ENCODE measurements at places on chromosomes 11 and 22.
A peak's percentile ranks its signal among the peaks of the same experiment; 100 is the strongest.

- DNase-seq = no peak
Observed at GRCh38 chr11:108241330-108242037, 18.6 kb downstream of the ATM start.

DNA sequence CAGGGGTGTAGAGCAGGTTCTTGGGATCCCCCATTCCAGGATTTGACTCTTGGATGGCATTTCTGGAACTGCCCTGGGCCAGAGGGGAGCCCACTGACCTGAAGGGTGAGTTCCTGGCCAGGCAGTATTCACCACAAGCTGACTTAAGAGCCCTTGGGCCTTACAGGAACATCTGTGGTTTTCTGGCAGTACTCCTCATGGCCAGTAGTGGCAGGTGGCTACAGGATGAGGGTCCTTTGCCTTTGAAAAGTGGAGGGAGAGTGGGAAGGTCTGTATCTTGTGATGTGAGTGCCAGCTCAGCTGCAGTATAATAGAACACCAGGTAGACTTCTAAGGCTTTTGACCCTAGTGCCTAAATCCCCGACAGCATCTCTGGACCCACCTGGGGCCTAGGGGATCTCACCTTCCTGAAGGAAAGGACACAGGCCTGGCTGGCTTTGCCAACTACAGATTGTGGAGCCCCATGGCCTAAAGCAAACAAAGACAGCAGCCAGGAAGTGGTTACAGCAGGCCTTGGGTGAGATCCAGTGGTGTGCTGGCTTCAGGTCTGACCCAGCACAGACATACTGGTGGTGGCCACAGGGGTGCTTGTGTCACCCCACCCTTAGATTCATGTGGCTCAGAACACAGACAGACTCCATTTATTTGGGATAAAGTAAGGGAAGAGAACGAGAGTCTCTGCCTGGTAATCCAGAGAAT is 9.0 kb downstream of the OR51S1 start:
- no peak for DNase-seq

GRCh38 chr11:132911186-132911585 is 621.1 kb downstream of the OPCML start:
- DNase-seq = no peak

DNA sequence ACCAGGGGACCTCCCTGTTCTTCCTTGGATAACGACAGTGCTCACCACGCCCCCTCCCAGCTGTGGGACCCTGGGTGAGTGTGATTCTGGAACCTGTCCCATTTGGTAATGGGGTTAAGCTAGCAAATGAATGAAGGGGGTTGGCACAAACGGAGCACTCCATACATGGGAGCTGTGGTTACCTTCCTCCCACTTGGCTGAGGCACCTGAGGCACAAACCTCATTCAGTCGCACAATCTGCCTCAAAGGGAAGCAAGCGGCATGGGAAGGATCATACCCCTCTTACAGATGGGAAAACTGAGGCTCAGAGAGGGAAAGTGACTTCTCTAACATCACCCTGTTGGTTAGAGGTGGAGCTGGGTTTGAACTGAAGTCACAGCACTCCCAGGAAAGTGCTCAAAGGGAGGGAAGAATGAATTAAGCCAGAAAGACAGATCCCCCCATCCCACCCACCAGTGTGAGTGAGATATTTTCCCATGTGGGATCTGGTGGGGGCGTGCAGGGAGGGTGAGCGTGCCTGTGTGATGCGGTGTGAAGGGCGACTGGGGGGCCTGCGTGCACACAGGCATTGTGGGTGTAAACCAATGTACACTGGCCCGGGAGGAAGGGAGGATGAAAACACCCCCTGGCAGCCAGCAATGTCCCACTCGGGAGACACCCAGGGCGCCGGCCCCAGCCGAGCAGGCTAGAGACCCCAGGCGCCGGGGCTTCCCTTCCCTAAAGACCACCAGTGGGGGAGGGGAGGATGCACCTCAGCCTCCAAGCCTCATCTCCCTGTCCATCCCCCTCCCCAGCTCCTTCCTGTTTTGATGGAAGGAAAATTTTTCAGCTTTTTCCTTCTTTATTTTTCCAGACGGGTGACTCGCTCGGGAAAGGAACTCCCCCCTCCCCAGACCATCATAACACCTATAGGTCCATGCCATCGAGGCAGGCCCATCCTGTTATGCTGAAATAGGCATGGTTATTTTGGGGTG is 8.0 kb upstream of the PDGFB start:
- no peak for DNase-seq

DNA sequence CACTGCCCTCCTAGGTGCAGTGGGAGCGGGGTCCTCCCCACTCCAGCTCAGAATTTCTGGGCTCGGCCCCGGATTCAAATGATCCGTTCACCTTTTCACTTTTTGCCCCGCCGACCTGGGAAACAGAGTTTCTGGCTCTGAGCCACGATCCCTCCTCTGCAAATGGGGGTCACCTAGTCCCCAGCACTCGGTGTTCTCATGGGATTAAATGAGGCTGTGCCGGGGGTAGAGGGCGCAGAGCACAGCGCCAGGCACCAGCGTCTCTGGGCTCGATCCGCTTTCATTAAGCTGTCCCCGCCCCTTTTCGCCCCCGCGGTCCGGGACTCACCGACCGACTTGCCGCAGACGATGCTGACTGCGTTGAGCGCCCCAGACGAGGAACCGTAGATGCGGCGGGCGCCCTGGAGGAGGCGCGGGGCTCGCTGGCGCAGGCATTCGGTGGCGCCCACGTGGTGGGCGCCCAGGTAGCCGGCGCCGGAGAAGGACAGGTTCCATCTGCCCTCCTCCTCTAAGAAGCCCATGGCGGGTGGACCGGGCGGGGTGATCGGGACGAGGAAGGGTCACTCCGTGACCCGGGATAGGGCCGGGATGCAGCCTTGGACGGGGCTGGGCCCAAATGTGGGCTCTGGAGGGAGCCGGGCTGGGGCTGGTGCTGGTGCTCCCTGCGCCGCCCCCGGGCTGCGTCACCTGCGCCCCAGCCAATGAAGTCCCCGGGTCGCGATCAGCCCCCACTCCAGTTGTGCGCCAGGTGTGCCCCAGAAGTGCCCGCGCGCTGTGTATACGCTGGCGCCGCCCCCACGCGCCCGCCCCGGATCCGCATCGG is at the start of gene PNPLA5:
Gene PNPLA5 (minus strand): TSS at position 654 of the 823 bp plus-strand sequence. CDS start 133 bp downstream, at position 521.
- DNase-seq = peak; percentile 33

DNA sequence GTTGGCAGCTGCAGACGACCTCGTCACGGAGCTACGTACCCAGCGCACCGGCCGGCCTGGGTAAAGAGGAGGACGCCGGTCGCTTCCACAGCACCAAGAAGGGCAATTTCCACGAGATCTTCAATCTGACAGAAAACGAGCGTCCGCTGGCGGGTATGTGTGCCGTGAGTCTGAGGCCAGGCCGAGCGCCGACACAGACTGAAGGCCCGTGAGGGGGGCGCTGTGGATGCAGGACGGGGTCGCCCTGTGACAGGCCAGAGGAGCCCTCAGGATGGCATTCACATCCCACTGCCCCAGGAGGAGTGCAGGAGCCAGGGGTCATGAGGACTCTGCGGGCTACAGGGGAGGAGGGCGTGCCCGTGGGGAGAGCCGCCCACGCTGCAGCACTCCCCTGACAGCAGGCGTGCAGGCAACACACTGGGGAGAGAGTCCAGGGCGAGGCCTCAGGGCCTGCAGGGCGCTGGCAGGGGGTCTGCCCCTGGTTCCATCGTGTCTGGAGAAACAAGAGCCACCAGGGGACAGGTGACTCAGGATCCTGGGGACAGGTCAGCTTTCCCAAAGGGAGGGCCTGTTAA is 53.6 kb downstream of the GRAMD4 start:
- no peak for DNase-seq

DNA sequence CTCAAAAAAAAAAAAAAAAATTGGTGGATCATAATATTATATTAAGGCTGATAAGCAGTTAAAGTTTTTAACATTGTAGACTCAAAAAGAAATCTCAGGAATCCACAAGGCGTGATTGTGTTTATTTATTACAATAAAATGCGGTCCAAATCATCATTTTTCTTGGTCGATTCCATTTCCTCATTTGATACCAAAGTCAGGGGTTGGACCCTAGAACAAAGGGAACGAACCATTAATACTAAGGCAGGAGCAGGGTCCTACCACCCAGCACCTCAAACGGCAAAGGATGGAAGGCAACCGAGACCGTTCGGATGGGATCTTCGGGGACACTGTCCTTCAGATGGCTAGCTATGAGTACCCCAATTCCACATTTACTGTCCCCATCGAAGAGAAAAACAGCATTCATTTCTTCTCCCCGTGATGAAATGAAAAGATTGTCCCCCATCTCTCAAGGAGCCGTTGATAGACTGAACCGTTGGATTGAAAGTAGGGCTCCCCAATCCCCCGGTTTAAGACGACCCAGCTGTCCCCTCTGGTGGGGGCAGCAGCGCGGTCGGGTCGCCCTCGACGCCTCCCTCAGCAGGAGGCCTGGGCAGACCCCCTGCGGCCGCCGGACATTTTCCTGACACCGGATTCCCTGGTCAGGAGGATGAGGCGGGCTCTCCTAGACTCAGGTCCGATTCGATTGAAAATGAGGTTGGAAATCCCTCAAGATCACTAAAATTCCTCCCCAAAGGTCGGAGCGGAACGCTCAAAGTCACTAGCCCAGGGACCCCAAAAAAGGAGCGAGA is 607 bp downstream of the DMC1 start:
- DNase-seq = no peak

DNA sequence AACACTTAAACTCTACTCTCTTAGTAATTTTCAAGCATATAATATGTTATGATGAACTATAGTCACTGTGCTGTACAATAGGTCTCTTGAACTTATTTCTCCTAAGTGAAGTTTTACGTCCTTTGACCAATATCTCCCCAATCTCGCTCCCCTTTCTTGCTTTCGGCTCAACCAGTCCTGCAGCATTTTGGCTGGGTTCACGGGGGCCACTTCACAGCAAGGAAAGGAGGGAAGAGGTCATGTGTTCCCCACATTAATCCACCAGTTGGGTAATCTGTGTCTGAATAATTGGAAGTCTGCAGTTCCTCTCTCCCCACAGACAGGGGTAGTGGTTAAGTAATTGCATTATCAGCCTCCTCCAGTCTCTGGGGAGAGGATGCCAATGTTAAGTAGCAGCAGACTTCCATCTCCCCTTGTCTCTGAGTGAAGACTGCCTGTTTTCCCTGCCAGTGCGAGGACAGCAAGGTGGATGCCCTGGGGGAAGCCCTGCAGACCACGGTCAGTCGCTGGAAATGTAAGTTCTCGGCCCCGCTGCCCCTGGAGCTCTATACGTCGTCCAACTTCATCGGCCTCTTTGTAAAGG is 59.2 kb upstream of the CRTAM start:
- peak; percentile 77 for DNase-seq

GRCh38 chr11:74806267-74806666 is 57.6 kb downstream of the RNF169 start:
- no peak for DNase-seq

DNA sequence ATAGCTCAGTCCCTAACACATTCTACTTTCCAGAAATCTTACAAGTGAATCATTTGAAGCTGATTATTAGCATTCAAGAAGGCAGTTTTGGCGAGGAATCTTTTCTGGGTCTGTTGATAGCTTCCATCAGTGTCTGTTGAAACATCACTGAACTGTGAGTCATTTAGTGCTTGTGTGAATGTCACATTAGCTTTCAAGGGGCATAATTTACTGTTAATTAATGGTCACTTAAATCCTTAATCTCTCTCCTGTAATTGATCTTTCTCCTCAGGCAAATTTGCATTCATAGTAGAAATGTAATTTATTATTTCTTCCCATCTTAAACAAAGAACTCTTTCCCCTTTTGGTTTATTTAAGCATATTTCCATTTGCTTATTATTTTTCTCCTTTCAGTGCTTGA is 2.6 kb downstream of the HTR3B start:
- no peak for DNase-seq

GRCh38 chr22:49852898-49853894 is at the start of gene ZBED4:
Gene ZBED4 (plus strand): TSS chr22:49853844. CDS start chr22:49883663, 29,819 bp downstream.
- DNase-seq = peak; percentile 99

DNA sequence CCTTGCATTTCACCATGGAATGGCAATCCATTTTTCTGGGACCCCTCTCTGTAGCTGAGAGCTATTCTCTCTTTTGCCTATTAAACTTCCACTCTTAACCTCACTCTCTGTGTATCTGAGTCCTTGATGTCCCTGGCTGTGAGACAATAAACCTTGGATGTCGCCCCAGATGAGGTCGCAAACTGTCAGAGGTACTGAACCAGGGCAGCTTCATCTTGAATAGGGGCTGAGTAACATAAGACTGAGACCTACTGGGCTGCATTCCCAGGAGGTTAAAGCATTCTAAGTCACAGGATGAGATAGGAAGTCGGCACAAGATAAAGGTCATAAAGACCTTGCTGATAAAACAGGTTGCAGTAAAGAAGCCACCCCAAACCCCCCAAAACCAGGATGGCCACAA is 68.0 kb downstream of the RSF1 start:
- no peak for DNase-seq

DNA sequence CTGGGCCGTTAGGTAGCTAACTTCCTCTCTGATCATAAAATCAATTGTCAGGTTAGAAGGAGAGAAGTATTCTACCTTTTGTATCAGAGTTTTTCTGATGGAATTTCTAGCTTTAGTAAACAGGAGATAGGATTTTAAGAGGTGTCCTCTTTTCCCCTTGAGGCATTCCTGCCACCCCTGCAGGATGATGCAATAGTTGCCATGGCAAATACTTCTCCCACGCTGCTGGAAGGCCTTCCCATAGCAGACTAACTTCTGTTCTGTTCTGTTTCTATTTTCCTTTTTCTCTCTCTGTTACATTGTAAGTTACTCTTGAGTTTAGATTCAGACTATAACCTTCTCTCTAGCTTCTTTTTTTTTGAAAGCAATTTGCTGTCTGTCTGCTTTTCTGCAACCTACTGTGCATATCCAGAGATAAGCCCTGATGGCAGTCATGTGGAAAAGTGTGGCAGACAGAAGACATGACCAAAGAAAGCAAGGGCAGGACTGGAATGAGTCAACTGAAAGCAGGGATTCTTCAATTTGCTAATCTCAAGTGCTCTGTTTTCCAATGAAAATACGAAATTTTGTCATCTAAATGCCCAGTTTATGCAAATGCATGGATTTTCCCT is 679.1 kb downstream of the DLG2 start:
- DNase-seq = no peak

DNA sequence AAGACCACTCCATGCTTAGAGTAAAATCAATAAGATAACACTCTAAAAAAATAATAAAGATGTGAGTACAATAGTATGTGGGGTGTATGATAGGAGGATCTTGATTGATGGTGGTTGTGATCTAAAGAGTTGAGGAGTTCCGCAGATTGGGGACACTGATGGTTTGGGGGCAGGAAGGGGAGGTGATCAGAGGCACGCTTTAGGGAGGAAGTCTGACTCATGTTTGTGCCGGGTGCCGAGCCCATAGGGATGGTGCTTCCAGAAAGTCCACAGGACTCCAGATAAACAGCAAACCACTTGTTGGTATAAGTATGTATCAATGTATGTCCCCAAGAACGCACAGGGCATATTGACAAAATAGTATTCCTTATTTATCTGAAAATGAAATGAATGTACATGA is 27.5 kb downstream of the LINC01488 start:
- DNase-seq = no peak

DNA sequence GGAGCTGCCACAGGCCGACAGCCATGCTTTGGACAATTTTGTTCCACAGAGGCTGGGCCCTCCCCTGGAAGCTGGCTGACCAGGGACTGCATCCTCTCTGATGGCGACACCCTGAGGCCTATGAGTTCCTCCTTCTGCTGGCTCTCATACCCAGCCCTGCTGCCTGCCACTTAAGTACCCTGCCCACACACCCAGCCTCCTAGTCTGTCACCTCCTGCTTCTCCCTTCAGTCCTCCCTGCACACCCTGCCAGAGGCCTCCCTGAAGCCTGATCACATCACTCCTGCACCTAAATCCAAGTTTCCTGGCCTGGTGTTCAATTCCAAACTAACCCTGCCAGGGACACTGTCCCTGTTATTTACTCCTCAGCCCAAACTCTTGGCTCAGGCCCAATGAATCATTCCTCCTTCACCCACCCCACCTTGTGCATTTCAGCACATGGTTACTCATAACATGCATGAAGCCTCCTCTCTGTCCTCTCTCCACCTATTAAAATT is 136.7 kb upstream of the NECTIN1 start:
- peak; percentile 8 for DNase-seq

Measured in inflammatory macrophage treated with lipopolysaccharide for 4 hours (primary cell).